ENCODE measurements at places on chromosomes 6 and 20.
A peak's percentile ranks its signal among the peaks of the same experiment; 100 is the strongest.

DNA sequence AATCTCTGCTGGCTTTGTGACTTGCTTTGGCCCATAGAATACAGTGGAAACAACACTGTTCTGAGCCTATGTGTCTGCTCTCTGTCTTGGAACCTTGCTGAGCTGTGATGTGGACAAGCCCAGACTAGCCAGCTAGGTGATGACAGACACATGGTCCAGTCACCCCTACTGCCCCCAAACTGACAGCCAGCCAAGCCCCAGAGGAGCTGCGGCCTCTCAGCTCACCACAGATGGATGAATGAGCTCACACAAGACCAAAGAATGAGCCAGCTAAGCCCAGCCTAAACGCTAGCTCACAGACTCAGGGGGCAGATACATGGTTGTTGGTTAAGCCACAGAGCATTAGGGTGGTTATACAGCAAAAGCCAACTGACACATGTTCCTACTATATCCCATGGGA, 4.1 kb downstream of the AARS2 start:
- DNase-seq: no peak

GRCh38 chr20:44207126-44207723, 3.3 kb downstream of the OSER1 start:
- DNase-seq: no peak

DNA sequence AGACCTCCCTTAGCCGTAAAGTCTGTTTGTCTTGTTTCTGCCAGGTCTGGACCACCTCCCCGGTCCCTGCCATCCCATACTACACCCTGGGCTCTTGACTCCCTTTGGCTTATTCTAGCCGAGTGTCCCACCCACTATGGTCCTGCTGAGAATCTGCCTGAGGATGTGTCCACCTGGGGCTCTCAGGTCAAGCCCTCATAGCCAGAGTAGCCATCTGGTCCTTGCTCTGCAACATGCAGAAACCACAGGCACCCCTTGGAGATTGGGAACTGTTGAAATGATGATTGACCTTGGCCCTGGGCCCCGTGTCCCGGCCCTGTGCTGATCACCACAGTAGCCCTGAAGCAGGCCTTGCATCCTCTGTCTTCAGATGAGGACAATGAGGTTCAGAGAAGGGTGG, 44.0 kb downstream of the VSTM2L start:
- DNase-seq: no peak

GRCh38 chr6:3612341-3613041, 139.0 kb downstream of the PXDC1 start:
- DNase-seq: no peak

- no peak for DNase-seq
Observed at GRCh38 chr6:26198722-26199056, 111.5 kb downstream of the HFE start.

GRCh38 chr6:158817728-158818580, 1.2 kb downstream of the EZR start:
- DNase-seq: peak; percentile 61

DNA sequence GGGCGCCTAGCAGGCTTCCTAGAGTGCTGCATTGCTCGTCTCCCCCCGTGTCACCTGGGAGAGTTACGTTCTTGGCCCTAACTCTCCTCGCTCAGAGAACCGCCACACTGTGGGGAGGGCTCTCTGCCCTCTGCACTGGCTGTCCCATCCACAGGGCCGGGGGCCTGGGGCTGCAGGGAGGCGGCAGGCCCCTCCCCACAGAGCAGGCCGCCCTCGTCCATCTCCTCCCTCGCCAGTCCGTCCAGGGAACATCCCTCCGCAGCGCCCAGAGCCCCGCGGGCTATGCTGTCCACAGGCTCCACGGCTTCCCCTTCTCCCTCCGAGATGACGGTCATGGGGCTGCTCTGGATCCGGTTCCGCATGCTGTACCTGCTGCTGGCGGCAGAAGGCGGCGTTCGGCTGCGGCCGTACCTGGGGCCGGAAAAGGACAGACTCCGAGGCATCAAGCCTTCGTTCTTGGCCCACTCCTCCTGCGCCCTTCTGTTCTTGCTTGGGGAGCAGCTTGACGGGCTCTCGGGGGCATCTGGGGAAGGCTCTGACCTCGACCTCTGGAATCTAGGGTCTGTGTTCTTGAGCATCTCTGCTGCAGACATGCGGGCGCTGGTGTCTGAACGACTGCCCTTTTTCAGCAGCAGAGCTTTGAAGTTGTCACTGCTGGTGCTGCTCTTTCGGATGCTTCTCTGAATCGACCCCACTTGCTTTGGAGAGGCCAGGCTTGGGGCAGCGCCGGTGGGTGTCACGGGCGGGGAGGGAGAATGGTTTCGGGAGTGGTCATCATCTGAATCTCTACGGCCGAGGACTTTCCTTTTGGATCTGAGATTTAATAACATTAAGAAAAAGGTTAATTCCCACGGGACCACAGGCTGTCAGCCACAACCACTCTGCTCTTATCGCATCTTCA, 20.2 kb downstream of the HEBP2 start:
- no peak for DNase-seq

- DNase-seq: no peak
Observed at GRCh38 chr6:98467902-98468301, 366.5 kb upstream of the POU3F2 start.

GRCh38 chr6:7108196-7108963, 619 bp downstream of the RREB1 start:
- DNase-seq: no peak

DNA sequence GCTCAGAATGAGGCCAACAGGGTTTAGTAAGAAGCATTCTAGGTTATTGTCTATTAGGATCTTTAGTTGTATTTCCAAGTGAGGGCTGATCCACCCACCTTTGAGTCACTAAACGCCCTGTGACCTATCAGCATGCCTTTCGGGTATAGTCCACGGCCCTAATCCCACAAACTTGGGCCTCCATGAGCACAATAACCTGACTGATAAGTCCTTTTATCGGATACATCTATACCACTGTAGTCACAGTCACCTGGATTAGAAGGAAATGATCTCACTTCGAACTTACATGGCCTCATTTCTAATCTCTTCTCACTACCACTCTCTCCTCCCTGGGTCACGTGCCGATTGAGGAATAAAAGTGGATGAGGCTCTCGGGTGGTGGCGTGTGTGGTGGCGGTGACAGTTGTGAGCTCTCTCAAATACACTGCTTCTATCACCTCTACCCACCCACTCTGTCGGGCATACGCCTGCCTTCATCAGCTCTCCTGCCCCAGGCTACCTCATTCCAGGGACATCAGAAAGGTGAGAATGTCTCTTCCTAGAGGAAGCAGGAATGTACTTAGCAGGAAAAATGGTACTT, 65.2 kb downstream of the TRAM2 start:
- DNase-seq: no peak

GRCh38 chr6:61809004-61809595, 476.9 kb downstream of the KHDRBS2 start:
- DNase-seq: no peak

- peak; percentile 76 for DNase-seq
Observed at GRCh38 chr6:13487122-13488014, at the start of gene GFOD1. GFOD1 (minus strand) TSS chr6:13487600; CDS start chr6:13486890, 710 bp downstream.

DNA sequence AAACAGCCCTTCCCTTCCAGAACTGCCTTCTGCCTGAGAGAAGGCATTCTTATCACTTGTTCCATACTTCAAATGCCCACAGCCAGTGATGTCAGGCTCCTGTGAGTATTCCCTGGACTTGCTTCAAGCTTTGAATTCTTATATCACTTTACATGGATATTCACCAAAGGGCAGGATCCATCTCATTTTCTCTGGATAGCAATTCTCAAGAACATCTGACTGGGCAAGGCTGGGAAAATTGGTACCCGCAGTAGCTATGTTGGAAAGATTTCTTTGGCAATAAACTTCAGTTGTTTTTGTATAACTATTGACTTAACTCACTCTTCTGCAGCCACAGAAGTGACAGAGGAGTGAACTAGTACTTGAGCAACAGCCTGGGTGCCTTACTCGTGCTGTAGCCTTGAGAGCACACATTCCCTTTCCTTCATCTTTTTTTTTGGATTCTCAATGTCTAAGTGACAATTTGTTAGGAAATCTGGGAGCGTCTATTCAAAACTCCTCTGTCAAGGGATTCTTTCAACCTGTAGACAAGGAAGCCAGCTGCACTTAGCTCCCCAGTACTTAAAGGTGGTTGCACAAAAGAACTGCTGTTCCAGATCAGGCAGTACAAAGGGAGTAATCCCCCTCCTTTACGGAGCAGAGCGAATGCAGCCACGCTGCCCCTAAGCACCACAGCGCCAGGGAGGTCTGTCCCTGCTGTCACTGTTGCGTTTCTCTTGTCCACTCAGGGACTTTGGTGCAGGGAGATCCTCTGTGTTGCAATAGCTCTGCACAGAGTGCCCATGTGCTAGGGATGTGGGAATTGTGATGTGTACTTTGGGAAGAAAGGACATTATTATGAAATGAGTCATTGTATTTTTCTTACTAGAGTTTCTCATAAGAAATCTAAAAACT, 69.6 kb downstream of the JAG1 start:
- peak; percentile 52 for DNase-seq

DNA sequence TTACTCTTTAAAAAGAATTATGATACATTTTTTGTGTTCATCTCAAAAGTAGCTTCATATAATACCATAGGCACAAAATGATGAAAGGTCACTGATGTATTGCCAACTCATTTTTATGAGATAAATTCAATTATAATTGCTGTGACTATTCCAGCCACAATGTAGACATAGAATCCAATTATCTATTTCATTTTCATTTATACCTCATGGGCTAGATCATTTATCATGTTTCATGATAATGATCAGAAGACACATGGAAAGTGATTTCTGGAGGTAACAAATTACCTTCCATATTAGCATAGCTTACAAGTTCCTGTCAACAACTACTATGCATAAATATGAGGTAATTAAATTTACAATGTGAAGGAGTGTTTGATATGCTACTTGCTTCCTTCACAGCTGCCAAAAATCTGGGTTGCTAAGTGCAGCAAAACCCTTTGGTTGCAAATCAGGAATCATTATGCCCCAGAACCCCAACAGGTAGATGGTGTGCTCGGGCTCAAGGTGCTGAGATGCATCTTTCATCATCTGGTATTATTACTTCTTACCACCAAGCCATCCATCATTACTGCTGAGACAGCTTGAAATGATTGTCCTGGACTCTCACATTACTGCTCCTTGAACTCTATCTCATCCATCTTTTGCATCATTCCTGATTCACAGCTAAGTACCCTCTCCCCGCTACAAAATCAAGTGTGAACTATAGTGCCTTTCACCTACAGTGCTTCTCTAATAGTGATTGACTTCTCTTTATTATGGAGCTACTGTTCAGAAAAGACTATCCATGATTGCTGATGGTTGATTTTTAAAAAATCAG, 306.0 kb upstream of the THEMIS start:
- DNase-seq: no peak

- DNase-seq: no peak
Observed at GRCh38 chr6:37615564-37616340, 81.9 kb downstream of the MDGA1 start.

GRCh38 chr6:7004581-7005297, 103.0 kb upstream of the RREB1 start:
- no peak for DNase-seq

DNA sequence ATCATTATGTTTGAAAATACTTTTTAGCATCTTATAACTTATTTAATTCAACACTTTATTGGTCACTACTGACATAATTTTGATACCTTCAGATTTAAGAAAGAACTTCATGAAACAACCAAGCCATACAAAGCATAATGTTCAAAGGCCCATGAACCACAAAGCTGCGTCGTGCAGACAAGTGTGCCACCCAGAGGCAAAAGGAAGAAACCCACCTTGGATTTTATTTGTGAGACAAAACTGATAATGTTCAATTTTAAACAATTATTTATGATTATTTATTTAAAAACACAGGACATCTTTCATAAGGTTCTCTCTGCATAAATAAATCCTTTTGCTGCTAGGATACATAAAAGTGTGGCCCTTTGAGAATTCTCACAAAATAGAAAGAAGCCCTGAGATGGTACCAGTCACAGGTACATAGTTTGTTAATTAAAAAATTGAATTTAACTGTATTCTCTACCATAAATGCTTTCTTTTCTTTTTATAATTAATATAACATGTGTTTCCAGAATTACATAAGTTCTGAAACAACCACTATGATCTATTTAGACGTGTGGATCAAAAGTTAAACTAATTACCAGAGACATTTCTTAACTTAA, 143.7 kb downstream of the RALGAPA2 start:
- no peak for DNase-seq

- no peak for DNase-seq
Observed at GRCh38 chr6:163999475-164000125, 585.1 kb downstream of the QKI start.

GRCh38 chr6:75331151-75331550, 46.6 kb upstream of the TMEM30A start:
- DNase-seq: no peak

DNA sequence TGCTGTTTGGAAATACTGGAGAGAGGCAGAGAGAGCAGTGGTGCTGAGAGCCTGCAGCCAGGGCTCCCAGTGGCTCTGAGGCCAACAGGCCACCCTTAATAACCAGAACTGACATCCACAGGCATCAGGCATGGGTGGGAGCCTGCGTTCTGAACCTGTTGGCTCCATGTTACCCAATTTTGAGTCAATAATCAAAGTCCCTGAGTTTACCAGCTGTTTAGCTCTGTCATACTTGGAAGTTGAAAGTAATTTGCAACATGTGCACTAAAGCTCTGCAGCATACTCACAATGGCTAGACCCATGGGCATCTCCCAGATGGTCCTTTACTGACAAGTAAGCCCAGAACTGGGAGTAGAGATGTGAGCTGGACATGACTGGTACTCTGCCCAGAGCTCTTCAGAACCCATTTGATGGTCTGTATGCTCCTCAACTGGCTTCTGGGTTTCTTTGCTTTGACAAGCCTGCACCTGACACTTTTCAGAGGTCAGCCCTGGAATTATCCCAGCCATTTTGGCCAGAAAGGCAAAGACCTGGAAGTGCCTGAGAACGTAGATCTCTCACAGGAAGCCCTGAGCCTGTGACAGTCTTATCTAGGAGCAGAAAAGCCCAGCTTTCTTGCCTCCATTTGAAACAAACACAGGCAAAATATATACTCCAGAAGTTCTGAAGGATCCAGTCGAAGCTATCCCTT, 122.4 kb upstream of the CITED2 start:
- DNase-seq: no peak

DNA sequence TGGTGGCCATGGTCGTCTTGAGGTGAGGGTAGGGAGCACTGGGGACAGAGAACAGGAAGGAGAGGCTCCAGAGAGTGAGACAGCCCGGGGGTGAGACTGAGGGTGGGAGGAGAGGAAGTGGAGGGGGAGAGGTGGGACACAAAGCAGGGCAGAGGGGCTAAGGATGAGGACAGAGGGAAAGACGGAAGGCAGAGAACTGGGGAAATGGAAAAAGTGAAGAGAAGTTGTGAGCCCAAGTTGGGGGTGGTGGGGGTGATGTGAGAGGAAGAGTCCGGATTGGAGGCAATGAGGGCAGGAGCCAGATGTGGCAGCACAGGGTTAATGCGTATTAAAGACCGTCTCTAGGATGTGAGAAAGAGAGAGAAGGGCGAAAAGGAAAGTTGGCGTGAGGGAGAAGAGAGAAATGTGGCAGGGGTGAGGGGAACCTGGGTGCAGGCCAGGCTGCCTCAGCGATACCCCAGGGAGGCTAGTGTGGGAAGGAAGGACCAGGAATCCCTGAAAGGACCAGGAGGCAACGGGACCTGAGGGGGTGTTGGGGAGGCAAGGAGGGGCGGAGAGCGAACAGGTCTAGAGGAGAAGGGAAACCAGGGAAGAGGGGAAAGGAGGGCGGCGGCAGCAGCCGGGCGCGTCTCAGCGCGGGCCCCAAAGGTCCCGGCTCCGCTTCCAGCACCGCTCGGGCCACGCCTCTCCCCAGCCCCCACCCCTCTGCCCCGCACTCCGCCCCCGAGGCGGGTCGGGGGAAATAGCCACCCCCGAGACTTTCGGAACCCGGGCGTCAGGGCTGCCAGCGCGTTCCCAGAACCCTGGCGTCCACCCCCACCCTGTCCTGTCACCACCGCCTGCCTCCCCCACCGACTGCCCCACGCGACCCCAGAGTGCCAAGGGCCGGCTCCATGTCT, at the start of gene PPP1R18:
Gene PPP1R18, minus strand, starts transcription at position 637 of the 899 bp plus-strand sequence. Its CDS starts 627 bp downstream, at position 10.
- DNase-seq: peak; percentile 71
